ENCODE measurements at places on chromosomes 6 and 20.

- DNase-seq: no peak
Observed at GRCh38 chr20:63432577-63433325, 39.7 kb downstream of the KCNQ2 start.

DNA sequence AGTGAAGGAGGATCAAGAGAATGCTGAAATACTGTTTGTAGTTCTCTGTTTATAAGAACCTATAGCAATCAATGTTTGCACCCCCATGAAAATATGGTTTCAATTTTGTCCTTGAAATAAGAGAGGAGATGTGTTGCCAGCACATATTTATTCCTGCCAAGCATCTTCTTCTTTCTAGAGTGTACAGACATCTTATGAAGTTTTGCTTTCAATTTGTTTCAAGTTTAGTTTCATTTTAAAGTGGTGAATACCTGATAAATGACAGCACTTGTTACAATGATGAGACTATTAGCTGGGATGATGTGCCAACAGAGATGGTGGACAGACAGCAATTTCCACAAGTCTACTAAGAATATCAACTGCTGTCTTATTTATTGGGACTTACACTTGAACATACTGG lies 39.2 kb upstream of the CENPW start:
- no peak for DNase-seq

- no peak for DNase-seq
Observed at GRCh38 chr20:7742479-7742878, 197.8 kb downstream of the HAO1 start.

DNA sequence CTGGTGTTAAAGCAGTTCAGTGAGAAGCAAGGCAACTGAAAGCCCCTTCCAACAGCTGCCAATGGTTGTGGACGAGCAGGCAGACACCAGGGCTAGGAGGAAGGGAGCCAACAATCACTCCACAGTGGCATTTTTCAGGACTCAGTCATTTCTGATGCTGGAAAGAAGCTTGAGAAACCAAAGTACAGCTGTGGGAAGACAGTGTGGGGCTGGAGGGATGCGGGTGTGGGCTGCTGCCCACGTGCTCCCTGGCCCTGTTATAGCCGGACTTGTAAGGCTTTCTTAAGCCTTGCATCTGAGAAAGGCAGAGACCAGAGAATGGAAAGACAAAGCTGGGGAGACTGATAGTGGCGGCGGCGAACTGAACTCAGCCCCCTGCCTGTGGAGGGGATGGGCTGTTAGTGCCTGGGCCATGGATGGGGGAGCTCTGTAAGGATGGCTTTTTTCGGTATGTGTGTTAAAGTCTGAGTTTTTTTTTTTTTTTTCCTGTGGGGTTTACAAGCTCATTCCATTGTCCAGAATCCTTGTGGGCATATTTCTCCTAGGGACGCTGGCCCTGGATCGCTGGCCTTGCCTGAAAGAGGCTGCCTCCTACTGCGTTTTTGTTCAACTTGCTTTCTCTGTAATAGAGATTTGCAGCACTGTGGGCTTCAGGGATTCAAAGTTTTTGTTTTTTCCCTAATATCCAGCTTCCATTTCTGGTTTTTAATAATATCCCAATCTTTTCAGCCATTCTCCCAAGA lies 91.7 kb downstream of the GJA10 start:
- no peak for DNase-seq

DNA sequence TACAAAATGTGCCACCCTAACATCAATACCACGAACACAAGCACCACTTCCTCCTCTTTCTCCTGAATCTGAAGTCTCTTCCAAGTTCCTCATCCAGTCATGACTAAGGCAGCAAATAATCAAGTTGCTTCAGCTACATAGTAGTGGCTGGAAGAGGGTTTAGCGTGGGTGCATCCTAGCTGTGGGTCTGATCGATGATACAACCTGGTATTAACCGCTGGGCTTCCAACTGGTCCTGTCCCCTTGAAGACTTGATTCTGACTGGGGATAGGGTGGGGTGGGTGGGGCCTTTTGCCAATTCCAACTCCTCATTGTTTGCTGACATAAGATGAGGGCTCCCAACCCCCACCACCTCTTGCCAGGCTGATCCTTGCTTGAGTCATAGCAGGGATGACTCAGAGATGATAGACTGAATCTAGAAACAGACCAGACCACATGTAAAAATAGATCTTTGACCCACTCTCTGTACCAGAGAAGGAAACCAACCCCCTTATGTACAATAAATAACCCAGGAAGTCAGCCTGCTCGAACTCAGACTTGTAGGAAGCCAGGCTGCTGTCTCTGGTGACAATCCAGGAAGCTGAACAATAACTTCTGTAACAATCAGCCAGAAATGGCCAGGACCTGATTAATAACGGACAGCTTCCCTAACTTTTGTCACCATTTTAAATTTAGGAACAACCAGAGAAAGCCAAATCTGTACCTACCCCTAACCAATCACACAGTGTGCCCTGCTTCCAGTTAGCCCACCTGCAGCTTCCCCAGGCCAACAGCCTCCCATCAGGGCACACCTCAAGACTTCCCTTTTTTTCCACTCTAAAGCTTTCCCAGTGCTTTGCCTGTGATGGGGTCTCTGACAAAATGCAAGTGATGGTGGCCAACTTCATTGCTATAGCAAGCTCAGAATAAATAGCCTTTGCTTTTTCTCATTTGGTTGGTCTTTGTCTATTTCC lies 68.9 kb upstream of the FAM184A start:
- no peak for DNase-seq

DNA sequence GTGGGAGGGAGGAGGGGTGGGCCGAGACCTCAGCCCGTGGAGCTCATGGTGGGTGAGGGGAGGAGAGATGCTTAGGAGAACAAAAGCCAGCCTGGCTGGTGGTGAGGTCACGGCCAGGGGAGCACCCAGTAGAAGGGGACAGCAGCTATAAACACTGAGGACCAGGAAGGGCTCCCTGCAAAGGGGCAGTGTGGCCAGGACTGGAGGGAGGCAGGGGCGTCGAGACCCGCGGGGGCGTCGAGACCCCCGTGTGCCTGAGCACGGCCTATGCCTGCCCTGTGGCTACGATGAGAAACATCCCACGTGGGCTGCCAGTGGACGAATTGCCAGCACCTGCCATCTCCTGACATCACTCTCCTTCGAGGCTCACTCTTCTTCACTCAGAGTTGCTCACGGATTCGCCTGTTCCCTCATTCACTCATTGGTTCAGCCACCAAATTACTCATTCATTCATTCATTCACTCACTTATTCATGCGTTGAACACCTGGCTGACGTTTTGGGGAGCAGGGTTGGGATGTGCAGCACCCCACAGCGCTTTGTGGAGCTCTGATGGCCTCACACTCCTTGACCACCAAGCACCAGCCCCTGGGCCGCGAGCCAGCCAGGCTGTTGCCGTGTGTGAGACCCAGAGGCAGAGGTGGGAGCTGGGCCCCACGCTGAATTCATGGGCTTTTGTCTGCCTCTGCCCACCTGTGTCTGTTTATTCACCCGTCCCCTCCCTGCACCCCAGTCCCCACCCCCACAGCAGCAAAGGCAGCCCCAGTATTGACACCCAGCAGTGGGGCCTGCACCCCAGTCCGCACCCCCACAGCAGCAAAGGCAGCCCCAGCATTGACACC lies 61.2 kb upstream of the BHLHE23 start:
- DNase-seq: no peak

DNA sequence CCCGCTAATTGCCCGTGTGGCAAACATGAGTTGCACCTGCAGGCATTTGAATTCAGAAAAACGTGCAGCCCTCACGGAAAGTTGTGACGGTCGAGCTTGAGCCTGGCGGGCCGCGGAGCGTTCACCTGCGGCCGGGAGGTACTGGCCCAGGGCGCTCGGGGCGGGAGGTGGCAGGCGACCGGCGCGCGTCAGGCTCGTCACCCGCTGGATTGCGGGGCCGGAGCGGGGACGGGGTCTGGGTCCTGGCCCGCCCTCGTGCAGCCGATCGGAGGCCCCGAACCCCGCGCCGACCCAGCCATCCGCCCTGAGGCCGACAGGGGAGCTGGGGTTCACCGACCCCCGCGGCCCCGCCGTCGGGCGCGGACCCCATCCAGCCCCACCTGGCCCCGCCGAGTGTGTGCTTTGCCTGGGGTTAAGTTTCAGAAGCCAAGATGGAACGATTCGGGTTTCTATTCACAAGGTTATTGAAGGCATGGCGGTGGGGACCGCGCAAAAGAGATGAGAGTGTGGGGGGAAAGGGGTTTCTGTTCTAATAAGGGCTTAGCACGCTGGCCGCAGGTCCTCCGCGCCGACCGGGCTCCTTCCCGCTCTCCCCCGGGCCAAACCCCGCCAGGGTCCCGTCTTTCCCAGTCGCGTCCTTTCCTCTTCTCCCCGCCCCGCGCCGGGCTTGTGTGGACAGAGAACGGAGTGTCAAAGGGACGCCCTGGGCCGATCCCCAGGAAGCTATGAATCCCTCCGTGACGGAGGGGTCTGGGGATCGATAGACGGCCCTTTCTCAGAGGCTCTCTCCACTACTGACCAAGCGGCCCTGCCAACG lies 1.6 kb upstream of the HEY2 start:
- no peak for DNase-seq

GRCh38 chr6:36679043-36679833 lies 724 bp downstream of the CDKN1A start:
- peak; percentile 24 for DNase-seq

GRCh38 chr6:135922746-135923145 lies 71.2 kb downstream of the PDE7B start:
- peak; percentile 2 for DNase-seq

DNA sequence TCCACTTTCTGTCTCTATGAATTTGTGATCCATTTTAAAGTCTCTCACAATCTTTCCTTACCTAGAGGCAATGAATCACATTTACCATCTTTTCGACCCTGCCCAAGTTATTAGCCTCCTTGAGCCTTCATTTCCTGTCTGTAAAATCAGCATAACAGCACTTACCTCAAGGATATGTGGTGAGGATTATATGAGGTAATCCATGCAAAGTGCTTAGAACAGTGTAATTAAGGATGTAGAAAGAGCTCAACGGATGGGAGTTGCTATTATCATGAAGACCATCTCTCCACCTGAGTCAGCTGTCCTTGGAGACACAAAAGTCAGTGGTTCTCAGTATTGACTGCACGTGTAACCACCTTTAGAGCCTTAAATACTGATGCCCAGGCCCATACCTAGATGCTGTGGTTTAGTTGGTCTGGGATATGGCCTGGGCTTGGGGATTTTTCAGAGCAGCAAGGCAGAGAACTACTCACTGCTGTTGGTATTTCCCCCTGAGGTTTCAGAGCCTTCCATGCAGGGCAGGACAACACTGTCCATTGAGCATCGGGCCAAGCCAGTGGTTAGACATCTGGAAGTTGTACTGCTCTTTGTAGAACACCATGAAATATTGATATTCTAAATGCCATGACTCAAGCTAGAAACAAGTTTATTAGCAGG lies 55.8 kb downstream of the LYRM2 start:
- no peak for DNase-seq

GRCh38 chr6:145544041-145544440 lies 191.3 kb downstream of the EPM2A start:
- no peak for DNase-seq

DNA sequence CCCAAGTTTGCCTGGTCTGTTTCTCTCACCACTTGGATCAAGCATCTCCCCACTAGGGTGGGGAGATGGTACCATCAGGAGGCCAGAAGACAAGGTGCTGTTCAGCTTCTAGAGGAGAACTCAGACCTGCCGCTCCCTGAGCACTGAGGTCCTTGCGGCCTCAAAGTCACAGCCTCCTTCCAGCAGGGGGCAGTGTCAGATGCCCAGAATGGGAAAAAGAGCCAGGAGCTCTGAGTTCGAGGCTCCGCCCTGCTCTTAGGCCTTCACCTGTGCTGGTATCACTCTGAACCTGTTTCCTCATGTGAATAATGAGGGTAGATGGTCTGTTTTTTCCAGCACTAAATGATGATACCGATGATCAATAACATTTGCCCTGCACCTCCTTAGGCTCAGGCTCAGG lies 68.7 kb downstream of the TOX2 start:
- no peak for DNase-seq

DNA sequence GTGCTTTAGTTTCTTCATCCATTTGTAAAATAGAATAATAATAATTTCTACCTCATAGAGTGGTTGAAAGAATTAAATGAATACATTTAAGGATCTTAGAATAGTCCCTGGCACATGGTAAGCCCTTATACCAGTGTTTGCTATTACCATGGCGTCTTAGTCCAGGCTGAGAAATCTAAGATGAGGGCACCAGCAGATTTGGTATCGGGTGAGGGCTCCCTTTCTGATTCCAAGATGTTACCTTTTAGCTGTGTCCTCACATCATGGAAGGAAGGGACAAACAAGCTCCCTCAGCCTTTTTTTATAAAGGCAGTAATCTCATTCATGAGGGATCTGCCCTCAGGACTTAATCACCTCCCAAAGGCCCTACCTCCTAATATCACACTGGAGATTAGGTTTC lies 123.9 kb upstream of the FOXO3 start:
- no peak for DNase-seq

GRCh38 chr6:127880429-127880828 lies 20.4 kb downstream of the THEMIS start:
- no peak for DNase-seq

GRCh38 chr6:118708744-118709143 lies 57.4 kb upstream of the CEP85L start:
- no peak for DNase-seq

- no peak for DNase-seq
Observed at GRCh38 chr6:148677594-148678476, 69.0 kb upstream of the UST start.

DNA sequence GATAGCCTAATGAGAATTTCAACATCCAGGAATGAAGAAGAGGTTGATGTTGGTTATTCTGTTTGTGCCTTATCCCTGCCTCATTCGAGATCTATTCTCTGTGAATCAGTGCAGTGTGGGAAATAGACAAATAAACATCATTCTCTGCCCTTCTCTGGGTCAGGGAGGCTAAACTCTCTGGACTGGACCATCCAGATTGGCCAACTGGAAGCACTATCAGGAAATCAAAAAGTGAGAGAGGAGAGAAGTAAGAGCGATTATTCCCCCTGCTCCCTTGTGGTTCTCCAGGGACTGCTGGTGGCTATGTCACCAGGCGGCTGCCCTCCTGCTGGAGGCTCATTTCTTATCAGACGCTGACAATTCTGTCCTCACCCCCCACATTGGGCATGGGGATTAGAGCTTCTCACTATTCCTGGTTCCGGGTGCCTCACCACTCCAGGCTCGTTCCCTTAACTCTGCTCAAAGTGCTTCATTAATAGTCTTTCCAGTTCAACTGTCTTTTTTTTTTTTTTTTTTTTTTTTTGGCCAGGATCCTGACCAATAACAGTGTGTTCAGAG lies 201.7 kb upstream of the RREB1 start:
- no peak for DNase-seq

GRCh38 chr6:33316603-33317418 lies 733 bp downstream of the ZBTB22 start:
- DNase-seq: no peak

DNA sequence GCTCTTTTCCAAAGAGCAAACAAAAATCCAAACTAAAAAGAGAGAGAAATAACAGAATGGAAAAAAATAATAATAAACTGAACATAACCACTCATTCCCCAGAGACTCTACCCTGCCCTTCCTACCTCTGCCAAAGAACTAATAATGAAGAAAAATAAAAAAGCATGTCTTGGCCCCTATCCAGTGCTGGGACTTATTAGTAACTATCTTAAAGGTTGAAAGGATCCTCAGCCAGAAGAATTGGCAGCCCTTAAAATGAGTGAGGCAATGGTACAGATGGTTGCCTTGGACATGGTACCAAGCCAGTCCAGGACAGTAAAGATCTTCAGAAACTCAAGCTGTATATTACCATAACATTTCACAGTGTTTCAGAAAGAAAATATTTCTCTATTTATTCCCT lies 279.3 kb downstream of the HACE1 start:
- DNase-seq: no peak
